ENCODE measurements at places on chromosomes 1 and 21.

DNA sequence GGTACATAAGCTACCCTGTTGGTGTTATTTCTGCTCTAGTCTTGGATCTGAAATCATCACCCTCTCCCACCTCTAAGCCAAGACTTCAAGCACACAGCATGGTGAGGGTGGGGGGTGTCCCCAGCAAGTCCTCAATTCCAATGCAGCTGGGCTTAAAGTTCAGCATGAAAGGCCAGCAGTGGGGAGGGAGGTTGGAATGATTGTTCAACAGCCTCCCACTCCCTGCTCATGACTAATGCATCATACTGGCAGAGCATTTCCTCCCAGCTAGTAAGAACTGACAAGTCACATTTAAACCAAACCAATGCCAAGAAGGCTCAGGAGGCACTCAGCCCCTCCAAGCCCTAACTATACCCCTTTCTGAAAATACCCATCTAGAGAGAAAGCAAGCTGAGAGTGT, 50.1 kb downstream of the TIAM1 start:
- no peak for DNase-seq

GRCh38 chr1:26384076-26384475, 11.5 kb upstream of the ZNF683 start:
- no peak for DNase-seq

DNA sequence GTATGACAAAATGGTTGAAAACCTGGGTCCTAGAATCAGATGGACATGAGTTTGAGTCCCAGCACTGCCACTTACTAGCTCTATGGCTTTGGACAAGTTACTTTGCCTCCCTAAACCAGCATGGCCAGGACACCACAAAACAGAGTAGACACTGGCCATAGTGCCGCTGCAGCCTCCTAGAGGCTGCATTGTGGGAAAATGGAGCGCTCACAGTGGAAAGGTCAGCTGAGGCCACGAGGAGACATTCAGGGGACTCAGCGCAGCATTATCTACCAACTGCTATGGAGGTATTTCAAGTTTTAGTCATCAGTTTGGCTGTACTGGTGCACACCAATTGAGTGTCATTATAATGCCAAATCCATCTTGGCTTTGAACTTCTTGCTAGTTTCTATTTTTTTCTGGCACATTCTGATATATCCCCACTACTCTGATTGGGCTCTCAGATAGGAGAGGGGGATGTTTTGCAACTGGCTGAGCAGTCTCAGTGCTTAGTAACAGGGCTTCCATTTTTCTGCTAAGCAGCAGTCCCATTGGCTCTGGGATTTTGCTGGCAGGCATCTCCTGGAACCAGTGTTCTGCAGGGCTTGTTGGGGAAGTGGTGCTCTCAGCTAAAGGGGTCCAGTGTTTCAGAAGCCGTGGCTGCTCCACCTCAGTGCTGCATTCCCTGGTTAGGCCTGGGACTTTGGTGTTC, 16.2 kb downstream of the NT5C1A start:
- no peak for DNase-seq

GRCh38 chr1:221105578-221105977, 226.3 kb downstream of the HLX start:
- DNase-seq = no peak

GRCh38 chr1:82392946-82393345, 592.2 kb downstream of the ADGRL2 start:
- no peak for DNase-seq

GRCh38 chr1:161131523-161132409, 701 bp downstream of the DEDD start:
- no peak for DNase-seq

GRCh38 chr21:31294691-31295090, 49.4 kb downstream of the TIAM1 start:
- DNase-seq = no peak

- no peak for DNase-seq
These were observed 8.0 kb upstream of the OR2M3 start for GRCh38 chr1:248189026-248189425.

DNA sequence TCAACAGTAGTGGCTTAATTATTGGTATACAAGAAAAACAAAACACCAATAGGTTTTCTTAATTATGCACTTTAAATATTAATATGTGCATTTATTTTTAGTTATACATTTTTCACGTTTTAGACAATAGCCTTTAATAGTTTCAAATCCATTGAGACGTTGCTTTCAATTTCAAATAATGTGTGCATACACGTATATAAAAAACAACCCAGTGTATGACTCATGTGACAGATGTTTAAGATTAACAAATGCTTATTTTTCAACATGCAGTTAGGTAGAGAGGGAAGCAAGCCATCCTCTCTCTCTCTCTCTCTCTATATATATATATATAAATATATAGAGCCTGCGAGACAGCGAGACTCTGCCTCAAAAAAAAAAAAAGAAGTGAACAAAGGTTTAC, 24.3 kb downstream of the EYA3 start:
- DNase-seq = no peak

GRCh38 chr1:1247341-1247913, 905 bp upstream of the C1QTNF12 start:
- no peak for DNase-seq

GRCh38 chr1:177944016-177944949, 25.6 kb downstream of the SEC16B start:
- no peak for DNase-seq

DNA sequence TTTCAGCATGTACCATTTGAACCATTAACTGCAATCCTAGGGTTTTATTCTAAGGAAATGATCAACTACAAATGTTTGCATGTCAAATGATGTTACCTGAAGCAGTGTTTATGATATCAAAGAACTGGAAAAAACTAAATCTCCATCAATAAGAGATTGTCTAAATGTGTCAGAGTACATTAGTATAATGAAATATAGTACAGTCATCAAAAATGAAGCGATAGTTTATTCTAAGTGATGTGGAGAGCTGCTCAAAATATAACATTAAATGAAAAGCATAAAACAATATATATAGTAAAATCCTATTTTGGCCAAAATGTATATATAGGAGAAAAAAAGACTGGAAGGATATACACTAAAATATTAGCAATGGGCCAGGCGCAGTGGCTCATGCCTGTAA, 24.0 kb downstream of the AKNAD1 start:
- DNase-seq = no peak

DNA sequence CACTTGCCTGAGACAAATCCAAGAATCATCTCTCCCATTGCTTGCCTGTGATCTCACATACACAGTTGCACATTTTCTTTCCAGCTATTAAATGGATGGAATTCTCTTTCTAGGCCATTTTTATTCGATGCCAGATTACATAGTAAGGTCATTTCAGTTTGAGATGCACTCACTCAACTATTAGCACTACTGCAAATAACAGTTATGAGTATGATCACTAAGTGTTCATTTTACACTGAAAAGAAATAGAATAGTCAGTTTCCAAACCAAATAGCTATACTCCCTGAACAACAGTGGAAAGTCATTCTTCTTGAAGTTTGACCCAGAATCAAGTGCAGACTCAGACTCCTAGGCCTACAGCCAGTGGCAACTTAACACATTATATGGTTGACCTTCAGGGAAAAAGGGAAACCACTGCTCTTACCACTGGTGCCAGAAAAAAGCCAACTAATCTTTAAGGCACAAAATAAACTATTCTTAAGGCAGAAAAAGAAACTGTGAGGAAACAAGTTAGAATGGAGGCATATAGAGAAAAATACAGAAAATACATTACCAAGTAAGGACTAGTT, 31.5 kb downstream of the WNT2B start:
- DNase-seq = no peak
